Epithelial cell of umbilical artery (primary cell): ENCODE measurements at places on chromosomes 16 and 17. TPM values are rescaled to one million over a fixed set of nuclear protein-coding genes. Genes with fewer than 3 reads are reported as not detected.

The CHST6 gene
- total RNA-seq = 0.46 and 1.9 TPM in 2 replicates

The NOD2 gene
- 0.30 TPM in 1 of 2 replicates, not detected in the other for total RNA-seq

The MFSD11 gene
- total RNA-seq = 22.1 and 28.9 TPM in 2 replicates

The CHST4 gene
- not detected in 2 replicates for total RNA-seq

The SLC5A11 gene
- total RNA-seq = under 0.01 TPM in 1 of 2 replicates, not detected in the other

The GSG1L gene
- not detected in 2 replicates for total RNA-seq

The PSMB3 gene
- total RNA-seq = 540 and 549 TPM in 2 replicates

The AKAP10 gene
- total RNA-seq = 13.6 and 17.0 TPM in 2 replicates

The VAT1L gene
- 0.97 and 3.6 TPM in 2 replicates for total RNA-seq

The HOXB3 gene
- 5.8 and 11.2 TPM in 2 replicates for total RNA-seq

The PHOSPHO1 gene
- not detected in 2 replicates for total RNA-seq
